Pulmonary artery endothelial cell (primary cell): ENCODE measurements at places on chromosomes 13 and 19. TPM values are rescaled to one million over a fixed set of nuclear protein-coding genes. Genes with fewer than 3 reads are reported as not detected.

The KRTDAP gene
- not detected in 2 replicates for total RNA-seq

The ZNF730 gene
- 1.5 and 1.9 TPM in 2 replicates for total RNA-seq

The METTL21C gene
- total RNA-seq: not detected in 2 replicates

The HCST gene
- not detected in 2 replicates for total RNA-seq

The IGFL1 gene
- not detected in 2 replicates for total RNA-seq

The ARHGAP45 gene
- total RNA-seq: 10.2 and 20.2 TPM in 2 replicates

The DCT gene
- total RNA-seq: not detected in 2 replicates

The SLC7A9 gene
- total RNA-seq: not detected in 2 replicates

The AMH gene
- 0.86 and 1.1 TPM in 2 replicates for total RNA-seq

The DEDD2 gene
- total RNA-seq: 16.2 and 29.1 TPM in 2 replicates

The LGI4 gene
- not detected in 2 replicates for total RNA-seq

The PSENEN gene
- total RNA-seq: 16.3 and 17.7 TPM in 2 replicates

The ZNF426 gene
- 20.2 and 24.4 TPM in 2 replicates for total RNA-seq

The ATP8A2 gene
- total RNA-seq: 0.07 and 0.11 TPM in 2 replicates

The NOTCH3 gene
- 0.95 and 1.1 TPM in 2 replicates for total RNA-seq

The TFPT gene
- 15.0 and 22.8 TPM in 2 replicates for total RNA-seq

The APOC1 gene
- 1.2 and 1.8 TPM in 2 replicates for total RNA-seq

The ATP4A gene
- not detected in 2 replicates for total RNA-seq

The ZNF132 gene
- 4.7 and 7.5 TPM in 2 replicates for total RNA-seq

The USHBP1 gene
- 5.0 and 5.7 TPM in 2 replicates for total RNA-seq

The KLK4 gene
- not detected in 2 replicates for total RNA-seq

The OR10H1 gene
- not detected in 2 replicates for total RNA-seq

The DAND5 gene
- total RNA-seq: 0.07 TPM in 1 of 2 replicates, not detected in the other

The SMIM24 gene
- total RNA-seq: not detected in 2 replicates

The CDX2 gene
- total RNA-seq: not detected in 2 replicates

The PCDH8 gene
- not detected in 2 replicates for total RNA-seq

The ZNF527 gene
- total RNA-seq: 4.0 and 4.1 TPM in 2 replicates

The RASA3 gene
- 41.0 and 41.5 TPM in 2 replicates for total RNA-seq

The B3GNT3 gene
- total RNA-seq: not detected in 2 replicates

The SIGLEC5 gene
- not detected in 2 replicates for total RNA-seq

The TMC4 gene
- 0.11 and 0.86 TPM in 2 replicates for total RNA-seq

The CNMD gene
- not detected in 2 replicates for total RNA-seq

The CEACAM16 gene
- not detected in 2 replicates for total RNA-seq

The DPF1 gene
- total RNA-seq: 1.3 and 1.8 TPM in 2 replicates

The HAUS5 gene
- 9.1 and 9.4 TPM in 2 replicates for total RNA-seq

The MBOAT7 gene
- 35.5 and 63.1 TPM in 2 replicates for total RNA-seq

The MFSD12 gene
- total RNA-seq: 65.7 and 72.8 TPM in 2 replicates

The OVOL3 gene
- total RNA-seq: not detected in 2 replicates

The YJEFN3 gene
- 0.13 and 0.28 TPM in 2 replicates for total RNA-seq

The AZU1 gene
- total RNA-seq: not detected in 2 replicates

The NPHS1 gene
- not detected in 2 replicates for total RNA-seq

The ZNF98 gene
- not detected in 2 replicates for total RNA-seq

The CPAMD8 gene
- 0.26 and 0.28 TPM in 2 replicates for total RNA-seq

The EBI3 gene
- 0.28 and 0.40 TPM in 2 replicates for total RNA-seq

The LAIR1 gene
- total RNA-seq: not detected in 2 replicates

The ZFP14 gene
- 2.2 and 4.9 TPM in 2 replicates for total RNA-seq

The BBC3 gene
- 17.1 and 24.2 TPM in 2 replicates for total RNA-seq

The PAK4 gene
- total RNA-seq: 7.5 and 7.6 TPM in 2 replicates

The PRSS57 gene
- total RNA-seq: 0.07 TPM in 1 of 2 replicates, not detected in the other
